Neural progenitor cell (in vitro differentiated cells): ENCODE measurements at places on chromosomes 3 and 15.
A peak's percentile ranks its signal among the peaks of the same experiment; 100 is the strongest.

DNA sequence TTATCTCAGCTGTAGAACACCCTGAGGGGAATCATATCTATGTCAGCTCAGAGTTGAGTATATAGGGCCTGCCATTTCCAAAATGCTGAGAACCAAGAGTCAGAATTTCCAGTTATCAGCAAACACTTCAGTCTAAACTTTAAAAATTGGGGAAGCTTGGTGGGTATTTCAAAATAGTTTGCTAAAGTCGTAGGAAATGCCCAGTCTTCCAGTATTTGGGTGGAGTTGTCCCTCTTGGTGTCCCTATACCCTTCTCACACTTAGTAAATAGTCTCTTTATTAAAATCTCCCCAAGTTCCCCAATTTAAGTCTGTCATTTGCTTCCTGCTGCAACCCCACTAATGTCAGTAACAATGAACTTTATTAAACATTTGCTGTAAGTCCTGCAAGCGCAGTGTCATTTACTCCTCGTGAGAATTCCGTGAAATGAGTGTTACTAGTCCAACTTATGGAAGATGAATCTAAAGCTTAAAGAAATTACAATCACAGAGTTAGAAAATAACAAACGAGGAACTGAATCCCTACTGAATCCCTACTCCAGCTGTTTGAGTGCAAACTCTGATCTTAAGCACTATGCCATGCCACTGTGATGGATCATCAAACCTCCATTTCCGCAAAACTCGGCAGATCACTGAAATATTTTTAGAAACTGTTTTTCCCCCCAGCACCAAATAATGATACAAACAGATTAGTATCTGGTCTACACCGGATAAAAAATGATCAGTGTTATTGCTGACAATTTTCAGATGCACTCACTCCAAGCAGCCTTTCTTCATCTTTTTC is 341.7 kb upstream of the PROK2 start:
- DNase-seq: no peak

- DNase-seq: no peak
Observed at GRCh38 chr15:61047783-61048182, 181.3 kb downstream of the RORA start.

- DNase-seq: peak; percentile 3
Observed at GRCh38 chr3:67901681-67902080, 247.3 kb upstream of the SUCLG2 start.

DNA sequence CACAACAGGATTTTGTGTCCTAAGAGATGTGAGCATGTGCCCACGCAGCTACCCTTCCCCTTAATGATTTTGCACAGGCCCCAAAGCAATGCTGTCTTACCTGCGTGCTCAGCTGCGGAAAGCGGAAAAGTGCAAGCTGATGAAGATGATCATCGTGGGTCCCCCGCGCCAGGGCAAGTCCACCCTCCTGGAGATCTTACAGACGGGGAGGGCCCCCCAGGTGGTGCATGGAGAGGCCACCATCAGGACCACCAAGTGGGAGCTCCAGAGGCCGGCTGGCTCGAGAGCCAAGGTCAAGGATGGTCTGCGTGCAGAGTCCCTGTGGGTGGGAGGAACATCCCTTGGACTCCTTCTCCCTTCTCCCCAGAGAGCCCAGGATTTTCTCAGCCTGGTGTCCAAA is 103.1 kb downstream of the LRRK1 start:
- DNase-seq: no peak

GRCh38 chr3:112505907-112506306 is 6.6 kb upstream of the BTLA start:
- DNase-seq: no peak

DNA sequence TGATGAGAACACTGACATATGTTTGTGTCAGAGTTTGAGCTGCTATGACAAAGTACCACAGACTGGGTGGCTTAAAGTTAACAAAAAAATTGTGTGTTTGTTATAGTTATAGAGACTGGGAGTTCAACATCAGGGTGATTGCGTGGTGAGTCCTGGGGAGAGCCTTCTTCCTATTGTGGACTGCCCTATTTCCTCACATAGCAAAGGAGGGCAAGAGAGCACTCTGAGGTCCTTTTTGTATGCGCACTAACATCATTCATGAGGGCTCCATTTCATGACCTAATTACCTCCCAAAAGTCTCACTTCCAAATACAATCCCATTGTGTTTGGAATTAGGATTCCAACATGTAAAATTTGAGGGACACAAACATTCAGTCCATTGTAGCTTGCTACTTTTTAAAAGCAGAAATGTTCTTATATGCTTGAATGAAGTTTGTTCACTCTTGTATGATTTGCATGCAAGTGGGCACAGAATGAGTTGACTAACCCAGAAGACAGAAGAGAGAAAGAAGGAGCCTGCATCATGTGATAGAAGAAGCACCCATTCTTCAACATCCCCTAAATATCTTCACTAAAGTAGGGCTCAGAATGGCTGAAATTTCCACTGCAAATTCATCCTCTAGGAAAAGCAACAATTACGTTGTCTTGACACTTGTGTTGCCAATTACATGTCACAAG is 18.9 kb upstream of the ALCAM start:
- no peak for DNase-seq

DNA sequence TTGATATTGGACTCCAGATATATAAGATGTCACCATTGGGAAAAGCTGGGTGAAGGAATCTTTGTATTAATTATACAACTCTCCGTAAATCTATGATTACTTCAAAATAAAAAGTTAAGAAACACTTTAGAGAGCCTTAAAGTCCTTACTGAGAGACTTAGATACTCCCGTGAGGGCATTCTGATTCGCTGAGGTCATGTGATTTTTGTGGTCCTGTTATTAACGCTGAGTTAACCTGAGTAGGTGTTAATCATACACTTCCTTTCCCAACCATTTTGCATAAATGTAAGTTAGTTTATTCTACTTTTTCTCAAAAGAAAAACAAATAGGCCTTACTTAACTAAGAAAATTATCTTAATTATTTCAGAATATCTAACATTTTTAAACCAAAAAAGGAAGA is 67.1 kb upstream of the LMOD3 start:
- DNase-seq: no peak

GRCh38 chr3:45546716-45547701 is 47.5 kb upstream of the LIMD1 start:
- peak; percentile 75 for DNase-seq

- DNase-seq: no peak
Observed at GRCh38 chr3:167662919-167663400, 9.2 kb upstream of the WDR49 start.

DNA sequence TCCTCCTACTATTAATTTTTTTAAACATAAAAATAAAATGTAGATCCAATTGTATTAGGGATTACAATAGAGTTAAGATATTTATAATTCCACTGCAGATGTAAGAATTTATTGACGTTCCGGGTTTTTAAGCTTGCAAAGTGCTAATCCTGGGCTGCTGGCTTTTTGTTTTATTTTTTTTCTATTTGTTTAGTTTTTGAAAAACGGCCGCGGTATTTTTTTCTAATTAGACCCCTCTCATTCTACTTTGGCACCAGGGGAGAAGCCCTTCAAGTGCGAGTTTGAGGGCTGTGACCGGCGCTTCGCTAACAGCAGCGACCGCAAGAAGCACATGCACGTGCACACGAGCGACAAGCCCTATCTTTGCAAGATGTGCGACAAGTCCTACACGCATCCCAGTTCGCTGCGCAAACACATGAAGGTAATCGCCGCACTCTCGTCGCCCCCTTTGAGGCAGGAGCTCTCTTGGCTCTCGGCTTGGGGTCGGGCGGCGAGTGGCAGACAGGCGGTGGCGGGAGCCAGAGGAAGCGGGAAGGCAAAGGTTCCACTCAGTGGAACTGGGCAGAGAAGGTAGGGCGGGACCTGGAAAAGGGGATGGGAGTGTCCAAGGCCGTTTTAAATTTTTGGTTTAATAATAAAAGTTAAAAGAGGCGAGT is 3.2 kb downstream of the ZIC1 start:
- peak; percentile 73 for DNase-seq

- DNase-seq: no peak
Observed at GRCh38 chr3:174777813-174778212, 81.3 kb upstream of the NAALADL2 start.

- DNase-seq: no peak
Observed at GRCh38 chr3:72569754-72570440, 278.3 kb downstream of the SHQ1 start.

- DNase-seq: no peak
Observed at GRCh38 chr3:16995601-16996000, 110.8 kb downstream of the PLCL2 start.

DNA sequence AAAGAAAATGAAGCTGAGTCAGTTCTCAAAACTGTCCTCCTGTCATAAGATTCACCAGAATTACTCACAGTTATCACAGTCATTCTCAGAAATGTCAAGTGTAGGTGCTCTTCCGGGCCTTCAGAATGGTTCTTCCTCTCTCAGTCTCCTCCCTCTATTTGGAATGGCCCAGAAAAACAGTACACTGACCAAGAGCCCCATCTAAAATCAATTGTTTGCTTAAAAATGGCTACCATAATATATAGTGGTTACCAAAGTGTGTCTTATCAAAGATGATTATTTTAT is 99.8 kb downstream of the MECOM start:
- no peak for DNase-seq

DNA sequence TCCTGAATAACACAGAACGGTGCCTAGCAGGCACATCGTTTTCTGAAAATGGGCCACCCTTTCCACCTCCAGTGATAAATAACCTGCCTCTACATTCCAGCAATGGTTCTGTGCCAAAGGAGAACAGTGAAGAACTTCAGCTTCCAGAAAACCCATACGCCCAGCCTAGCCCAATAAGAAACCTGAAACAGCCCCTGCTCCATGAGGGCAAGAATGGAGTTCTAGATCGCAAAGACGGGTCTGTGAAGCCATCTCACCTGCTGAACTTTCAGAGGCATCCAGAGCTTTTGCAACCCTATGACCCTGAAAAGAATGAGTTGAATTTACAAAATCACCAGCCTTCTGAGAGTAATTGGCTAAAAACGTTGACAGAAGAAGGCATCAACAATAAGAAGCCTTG is 61.9 kb downstream of the CGNL1 start:
- DNase-seq: no peak

GRCh38 chr3:124107104-124107890 is 115.4 kb upstream of the ROPN1 start:
- no peak for DNase-seq

- DNase-seq: no peak
Observed at GRCh38 chr3:139231555-139232281, 112.1 kb upstream of the MRPS22 start.

DNA sequence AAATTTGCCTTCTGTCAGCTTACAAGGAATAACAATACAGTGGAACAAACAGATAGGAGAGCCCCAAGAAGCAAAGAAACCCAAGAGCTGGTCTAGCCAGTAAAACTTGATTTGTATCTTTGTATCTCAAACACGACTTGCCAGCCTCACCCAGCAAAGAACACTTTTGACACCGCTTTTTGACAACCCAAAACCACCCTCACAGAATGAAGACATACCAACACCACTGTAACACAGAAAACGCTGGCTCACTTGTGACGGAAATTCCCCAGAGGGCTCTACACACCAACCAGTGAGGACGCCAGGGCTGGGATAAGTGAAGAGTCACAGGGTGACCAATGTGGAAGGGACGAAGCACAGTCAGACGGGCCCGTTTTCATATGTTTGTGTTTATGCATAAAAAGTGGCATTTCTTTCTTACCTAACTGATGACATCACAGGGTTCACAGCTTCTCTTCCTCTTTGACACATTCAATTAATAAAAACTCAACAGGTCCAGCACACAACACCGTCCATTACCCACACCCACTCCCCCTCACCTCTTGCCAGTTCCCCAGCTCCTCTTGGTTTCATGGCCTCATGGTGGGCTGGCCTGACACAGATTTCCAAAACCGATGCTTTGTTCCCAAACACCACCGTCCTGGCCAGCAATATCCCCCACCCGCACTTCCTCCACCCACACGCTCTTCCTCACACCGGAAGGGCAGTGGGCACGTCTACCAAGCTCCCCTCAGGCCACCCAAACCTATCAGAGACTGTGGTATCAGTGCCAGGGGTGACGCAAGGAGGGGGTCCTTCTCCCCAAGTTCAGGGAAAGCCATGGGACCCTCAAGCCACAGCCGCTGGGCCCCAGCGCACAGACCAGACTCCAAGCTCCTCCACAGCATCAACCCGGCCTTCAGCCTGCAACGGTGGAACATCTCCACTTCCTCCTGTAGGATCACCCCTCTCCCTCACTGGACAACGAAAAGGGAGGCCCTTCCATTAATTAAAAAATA is 94.2 kb downstream of the ADAMTS17 start:
- no peak for DNase-seq

GRCh38 chr15:52224211-52224610 is 33.0 kb upstream of the GNB5 start:
- no peak for DNase-seq

DNA sequence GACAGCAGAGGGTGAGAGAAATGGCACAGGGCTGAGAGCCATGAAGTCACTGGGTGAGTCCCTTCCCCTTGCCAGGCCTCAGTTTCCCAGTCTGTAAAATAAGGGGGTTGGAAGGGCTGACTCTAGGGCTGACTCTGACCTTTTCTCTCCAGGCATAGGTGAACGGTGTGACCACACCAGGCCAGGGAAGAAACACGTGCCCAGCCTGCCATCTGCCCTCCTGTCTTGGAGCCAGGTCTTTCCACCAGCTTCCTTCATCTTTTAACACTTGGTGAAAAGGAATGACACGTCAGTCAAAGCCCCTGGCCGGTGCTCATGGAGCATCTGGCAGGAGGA is 74.4 kb downstream of the CPN2 start:
- DNase-seq: no peak

DNA sequence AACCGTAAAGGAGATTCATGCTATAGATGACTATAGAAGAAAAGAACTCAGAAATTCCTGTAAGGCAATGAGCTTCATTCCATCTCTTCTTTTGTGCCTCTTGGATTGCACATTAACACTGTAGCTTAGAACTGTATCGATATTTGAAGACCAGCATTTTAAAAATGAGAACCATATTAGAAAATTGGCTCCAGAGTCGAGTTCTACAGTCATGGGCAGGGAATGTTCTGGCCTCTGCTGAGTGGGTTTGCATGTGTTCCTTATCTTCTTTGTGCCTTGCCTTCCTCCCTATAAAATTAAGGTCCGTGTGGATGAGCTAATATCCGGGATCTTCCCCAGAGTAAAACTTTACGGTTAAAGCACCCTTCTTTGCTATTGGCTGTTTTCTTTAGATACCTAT is 77.4 kb upstream of the PLCL2 start:
- no peak for DNase-seq

DNA sequence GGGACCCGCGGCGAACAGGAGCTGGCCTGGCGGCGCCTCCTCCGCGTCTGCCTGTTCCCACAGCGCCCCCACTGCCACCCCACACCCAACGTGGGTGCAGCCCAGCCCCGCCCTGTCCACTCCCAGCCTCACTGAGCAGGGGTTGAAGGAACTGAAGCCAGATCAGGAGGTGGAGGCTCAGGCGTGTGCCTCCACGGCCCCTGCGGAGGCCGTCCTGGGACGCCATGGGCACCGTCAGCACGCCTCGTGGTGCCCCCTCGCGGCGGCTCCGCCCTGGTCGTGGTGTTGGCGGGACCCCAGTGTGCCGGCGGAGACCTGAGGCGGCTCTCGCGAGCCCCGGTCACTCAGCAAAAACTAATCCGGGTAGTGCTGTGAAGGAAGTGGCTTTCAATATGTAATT is 39.0 kb upstream of the PRSS50 start:
- no peak for DNase-seq

GRCh38 chr15:20645956-20646355 is 104.4 kb upstream of the GOLGA6L6 start:
- no peak for DNase-seq
